Activated T-helper 1 cell treated with anti-CD3 and anti-CD28 coated beads, Interleukin-2, amount 50 U/mL, for 16 hours (primary cell): ENCODE measurements at places on chromosomes 13 and 19.

DNA sequence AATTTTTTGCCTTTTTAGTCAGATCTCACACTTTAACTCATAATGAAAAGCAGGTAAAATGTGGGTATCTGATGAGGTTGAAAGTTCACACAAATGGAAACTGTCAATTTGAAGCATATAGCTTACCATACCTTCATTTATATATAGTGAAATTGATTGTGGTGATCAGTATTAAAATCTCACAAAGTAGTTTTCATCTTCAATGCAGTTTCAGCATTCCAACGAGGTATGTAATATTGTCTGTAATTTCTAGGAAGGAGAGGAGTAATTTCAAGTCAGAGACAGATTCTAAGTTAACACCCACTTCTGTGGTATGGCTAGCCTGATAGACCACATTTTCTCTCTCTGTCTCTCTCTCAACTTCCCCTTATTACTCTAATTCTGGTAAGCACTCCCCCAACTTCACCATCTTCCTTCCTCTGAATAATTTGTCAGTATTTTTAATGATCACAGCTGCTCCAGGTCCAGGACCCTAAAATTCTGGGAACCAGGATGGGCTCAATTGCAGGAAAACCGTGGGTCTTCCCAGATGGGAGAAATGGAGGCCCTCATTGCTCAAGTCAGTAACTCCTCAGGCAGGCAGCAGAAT, 455.7 kb downstream of the FGF9 start:
- DNase-seq, result no peak

GRCh38 chr13:19818223-19818842, 35.6 kb upstream of the PSPC1 start:
- peak; percentile 4 for DNase-seq

DNA sequence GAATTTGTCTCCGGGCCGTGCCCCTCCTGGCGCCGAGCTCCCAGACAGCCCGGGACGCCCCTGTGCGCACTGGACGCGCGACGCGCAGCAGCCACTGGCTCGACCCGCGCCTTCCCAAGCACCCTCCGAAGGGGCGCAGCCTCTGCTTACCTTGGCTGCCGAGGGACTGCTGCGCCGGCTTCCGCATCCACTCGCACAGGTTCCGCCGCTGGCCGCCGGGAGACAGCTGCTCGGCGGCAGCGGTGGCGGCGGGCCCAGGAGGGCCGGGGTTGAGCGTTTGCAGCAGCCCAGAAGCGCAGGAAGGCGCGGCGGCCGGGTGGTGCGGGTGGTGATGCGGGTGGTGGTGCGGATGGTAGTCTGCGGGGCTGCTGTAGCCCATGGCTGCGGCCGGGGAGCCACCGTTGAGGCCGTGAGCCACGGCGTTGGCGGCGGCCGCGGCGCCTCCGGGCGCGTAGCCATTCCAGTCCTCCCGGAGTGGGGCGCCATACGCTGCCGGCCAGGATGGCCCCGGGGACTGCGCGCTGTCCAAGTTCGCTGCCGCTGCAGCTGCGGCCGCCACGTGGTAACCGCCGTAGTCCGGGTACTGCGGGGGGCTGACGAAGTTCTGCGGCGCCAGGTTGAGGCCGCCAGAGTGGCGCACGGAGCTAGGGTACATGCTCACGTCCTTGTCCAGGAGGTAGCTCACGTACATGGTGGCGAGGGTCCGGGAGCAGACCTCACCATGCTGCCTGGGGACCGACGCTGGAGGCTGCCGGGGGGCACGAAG, 616 bp downstream of the CDX2 start:
- no peak for DNase-seq

DNA sequence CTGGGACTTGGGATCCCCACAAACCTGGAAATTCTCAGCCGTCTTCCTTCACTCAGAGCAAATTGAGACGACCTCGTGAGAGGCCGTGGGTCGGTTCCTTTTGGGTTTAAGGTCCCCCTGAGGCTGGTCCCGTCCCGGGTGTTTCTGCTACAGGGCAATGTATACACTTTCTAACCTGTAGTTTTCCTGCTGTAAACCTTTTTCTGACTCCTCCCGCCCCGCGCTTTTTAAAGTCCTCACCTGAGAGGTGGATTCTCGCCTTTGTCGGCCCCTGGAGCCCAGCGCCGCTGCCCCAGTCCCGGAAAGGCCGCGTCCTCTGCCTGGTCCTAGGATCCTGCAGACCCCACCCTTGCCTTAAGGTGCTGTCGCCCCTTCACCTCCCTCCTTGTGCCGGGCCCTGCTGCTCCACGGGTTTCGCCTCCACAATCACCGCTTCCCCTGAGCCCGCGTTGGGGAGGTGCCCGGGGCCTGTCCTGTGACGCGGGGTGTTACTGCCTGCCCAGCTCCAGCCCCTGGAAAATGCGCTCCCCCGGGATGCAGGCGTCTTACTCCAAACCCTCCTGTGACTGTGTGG, 391 bp downstream of the ZNF761 start:
- DNase-seq, result no peak

DNA sequence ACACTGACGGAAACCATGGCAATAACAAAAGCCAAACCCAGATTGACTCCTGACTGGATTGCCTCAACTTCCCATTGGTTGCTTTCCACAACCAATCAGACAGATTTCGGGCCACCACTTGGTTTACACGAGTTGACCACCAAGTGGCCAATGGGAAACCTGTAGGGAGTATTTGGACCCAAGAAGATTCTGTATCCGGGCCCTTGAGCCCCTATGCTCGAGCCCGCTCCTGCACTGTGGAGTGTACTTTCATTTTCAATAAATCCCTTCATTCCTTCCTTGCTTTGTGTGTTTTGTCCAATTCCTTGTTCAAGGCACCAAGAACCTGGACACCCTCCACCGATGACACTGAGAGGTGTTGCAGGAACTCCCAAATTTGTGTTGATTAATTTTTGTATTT, 24.1 kb upstream of the URI1 start:
- DNase-seq, result no peak

- no peak for DNase-seq
Measured at GRCh38 chr13:37944869-37945442, 75.4 kb upstream of the TRPC4 start.

- DNase-seq, result no peak
Measured at GRCh38 chr19:11887234-11887610, 360 bp upstream of the ZNF69 start.

DNA sequence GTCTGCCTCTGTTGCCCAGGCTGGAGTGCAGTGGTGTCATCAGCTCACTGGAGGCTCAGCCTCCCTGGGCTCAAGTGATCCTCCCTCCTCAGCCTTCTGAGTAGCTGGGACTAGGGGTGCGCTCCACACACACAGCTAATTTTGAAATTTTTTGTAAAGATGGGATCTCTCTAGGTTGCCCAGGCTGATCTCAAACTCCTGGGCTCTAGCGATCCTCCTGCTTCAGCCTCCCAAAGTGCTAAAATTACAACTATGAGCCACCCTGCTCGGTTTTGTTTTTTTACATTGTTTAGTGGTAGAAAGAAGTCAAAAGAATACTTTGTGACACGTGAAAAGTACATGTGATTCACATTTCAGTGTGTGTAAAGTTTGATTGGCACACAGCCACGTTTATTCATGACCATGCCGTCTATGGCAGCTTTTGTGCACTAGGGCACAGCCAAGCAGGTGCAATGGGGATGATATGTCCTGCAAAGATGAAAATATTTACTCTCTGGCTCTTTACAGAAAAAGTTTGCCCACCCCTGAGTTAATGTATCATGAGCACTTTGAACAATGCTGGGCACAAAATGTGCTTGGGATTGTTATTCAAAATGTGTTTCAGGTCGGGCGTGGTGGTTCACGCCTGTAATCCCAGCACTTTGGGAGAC, 16.2 kb upstream of the NFIC start:
- no peak for DNase-seq

- DNase-seq, result no peak
Measured at GRCh38 chr19:18429717-18430416, 8.1 kb downstream of the ISYNA1 start.

DNA sequence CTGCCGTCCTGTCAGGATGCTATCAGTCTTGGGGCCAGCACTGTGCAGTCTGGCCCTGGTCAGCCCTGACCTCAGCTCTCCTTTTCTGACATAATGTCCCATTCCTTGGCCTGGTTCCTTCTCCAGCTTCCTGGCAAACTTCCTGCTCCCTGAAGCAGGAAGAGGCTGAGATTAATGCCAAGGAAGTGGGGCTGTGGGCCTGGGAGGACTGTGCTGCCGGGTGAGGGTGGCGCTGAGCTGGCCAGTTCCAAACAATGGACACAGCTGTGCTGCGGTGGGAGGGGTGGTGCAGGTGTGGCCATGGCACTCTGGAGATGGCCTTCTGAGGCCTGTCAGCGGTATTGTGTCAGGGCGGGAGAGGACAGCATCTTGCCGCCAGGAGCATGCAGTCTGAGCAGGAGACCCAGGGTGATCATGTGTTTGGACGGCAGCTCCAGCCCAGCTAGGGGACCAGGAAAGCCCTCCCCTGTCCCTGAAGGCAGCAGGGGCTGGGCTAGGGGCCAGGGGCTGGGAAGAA, 30.9 kb downstream of the TUBA3C start:
- DNase-seq, result no peak

GRCh38 chr13:79811170-79811569, 330.2 kb downstream of the NDFIP2 start:
- DNase-seq, result no peak

- no peak for DNase-seq
Measured at GRCh38 chr19:33953592-33953991, 156.9 kb downstream of the KCTD15 start.
